ENCODE measurements at places on chromosomes 6 and 20.

DNA sequence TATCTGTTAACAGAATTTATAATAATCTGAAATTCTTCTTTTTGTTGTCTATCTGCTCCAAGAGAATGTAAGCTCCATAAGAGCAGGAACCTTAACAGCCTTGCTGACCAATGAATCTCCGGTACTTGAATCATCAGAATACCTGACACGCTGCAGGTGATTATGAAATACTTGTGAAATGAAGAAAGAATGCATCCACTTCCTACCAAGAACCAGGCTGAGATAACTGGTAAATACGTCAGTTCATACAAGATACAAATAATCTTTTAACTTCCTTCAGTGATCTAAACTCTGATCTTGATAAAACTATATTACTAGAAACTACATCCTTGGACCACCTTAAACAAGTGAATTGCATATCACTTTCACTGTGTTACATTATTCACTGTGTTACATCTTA lies 116.2 kb downstream of the MAP3K5 start:
- no peak for DNase-seq
- no peaks in the 10 kb centered on the region for H3K36me3 ChIP-seq
- H3K27ac ChIP-seq = no peak overlapping the region

GRCh38 chr6:21264288-21265033 lies 329.1 kb upstream of the SOX4 start:
- DNase-seq = no peak
- H3K4me1 ChIP-seq = no peaks in the 10 kb centered on the region
- H3K4me3 ChIP-seq = no peak overlapping the region

DNA sequence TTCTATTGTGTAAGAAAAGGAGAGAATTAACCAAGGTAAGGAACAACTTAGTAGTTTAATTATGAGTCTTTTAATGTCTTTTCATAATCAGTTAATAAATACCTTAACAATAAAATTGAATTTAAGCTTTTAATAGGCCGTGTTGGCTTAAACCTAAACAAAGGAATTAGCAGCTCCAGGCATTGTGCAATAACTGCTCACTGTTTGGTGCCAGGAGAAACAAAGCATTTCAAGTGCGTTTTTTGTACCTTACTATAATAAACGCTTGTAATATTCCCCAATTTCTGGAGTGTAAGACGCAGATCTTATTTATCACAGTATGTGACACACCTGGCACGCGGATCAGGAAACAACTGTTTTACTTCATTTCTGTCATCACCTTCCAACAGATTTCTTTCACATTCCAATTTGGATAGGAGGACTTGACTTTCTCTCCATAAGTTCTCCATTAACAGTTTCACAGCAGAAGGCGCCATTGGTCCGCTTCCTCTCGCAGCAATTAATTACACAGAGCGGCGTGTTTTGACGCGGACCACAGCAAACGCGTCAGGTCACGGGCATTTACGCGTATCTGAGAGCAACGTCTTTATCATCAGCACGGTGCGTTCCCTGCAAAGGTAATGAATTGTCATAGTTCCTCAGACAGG lies 335.8 kb upstream of the NT5E start:
- H3K4me3 ChIP-seq = no peak overlapping the region
- no peak for DNase-seq
- H3K36me3 ChIP-seq = no peaks in the 10 kb centered on the region
- no peak overlapping the region for H3K27ac ChIP-seq

GRCh38 chr6:36455486-36456027 lies 12.8 kb downstream of the KCTD20 start:
- no peak for DNase-seq
- no peak overlapping the region for H3K4me3 ChIP-seq
- no peaks in the 10 kb centered on the region for H3K4me1 ChIP-seq
- no peak overlapping the region for H3K27ac ChIP-seq

DNA sequence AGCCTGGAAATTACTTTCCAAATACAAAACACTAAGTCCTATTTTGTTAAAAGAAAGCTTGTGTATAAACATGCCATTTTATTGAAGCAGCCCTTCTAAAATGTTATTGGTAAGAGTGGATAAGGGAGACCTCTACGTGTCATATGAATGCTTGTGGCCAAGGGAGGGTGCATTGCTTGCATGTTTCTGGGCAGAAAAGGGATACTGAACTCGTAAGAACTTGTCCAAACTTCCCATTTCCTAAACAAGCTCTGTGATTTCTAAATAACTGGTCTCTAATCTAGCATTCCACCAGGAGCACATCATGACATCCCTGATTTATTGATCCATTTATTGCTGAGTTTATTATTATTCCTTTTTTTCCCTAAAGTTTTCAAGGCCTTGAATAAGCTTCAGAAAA lies 474.1 kb downstream of the CD109 start:
- H3K4me3 ChIP-seq = no peak overlapping the region
- H3K27me3 ChIP-seq = no peaks in the 10 kb centered on the region
- no peaks in the 10 kb centered on the region for H3K36me3 ChIP-seq

DNA sequence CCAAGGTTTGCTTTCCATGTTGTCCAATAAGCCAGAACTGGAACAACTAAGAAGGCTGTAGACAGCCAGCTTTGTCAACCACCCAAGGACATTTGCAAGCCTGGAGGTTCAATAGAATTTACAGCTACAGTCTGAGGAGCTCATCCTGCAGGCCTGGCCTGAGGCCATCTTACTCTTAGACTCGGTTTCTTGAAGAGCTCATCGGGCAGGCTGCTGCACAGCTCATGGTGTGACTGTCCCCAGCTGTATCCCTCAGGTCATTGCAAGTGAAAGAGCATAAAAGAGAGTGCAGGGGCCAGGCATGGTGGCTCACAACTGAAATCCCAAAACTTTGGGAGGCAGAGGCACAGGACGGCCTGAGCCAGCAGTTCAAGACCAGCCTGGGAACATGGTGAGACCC lies 96.9 kb upstream of the FOXQ1 start:
- no peaks in the 10 kb centered on the region for H3K4me1 ChIP-seq
- H3K27ac ChIP-seq = no peak overlapping the region
- DNase-seq = no peak
- H3K36me3 ChIP-seq = no peaks in the 10 kb centered on the region

- peak; percentile 30 for DNase-seq
- no peaks in the 10 kb centered on the region for H3K36me3 ChIP-seq
- H3K27ac ChIP-seq = no peak overlapping the region
Observed at GRCh38 chr6:169589699-169590257, 112.1 kb downstream of the WDR27 start.

GRCh38 chr6:118506071-118506638 lies 41.9 kb upstream of the PLN start:
- no peak for DNase-seq
- no peak overlapping the region for H3K4me3 ChIP-seq
- no peaks in the 10 kb centered on the region for H3K4me1 ChIP-seq

DNA sequence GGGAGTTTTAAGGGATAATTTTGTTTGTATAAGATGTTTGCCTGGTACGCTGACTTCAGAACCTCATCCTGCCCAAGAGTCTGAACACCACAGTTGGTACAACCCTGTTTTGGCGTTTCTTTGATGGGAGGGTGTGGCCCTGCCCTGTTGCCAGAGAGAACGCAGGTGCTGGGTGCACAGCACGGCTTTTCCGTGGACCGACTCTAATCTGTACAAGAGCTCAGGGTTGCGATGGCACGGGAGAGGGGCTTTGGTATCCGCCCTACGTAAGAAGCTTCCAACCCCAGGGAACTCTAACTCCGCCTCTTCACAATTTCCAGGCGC lies 1.3 kb downstream of the CYP24A1 start:
- no peak for DNase-seq
- no peak overlapping the region for H3K27ac ChIP-seq
- no peak overlapping the region for H3K4me3 ChIP-seq
- peaks cover 47% of the 10 kb centered on the region for H3K27me3 ChIP-seq

GRCh38 chr6:92559003-92559402 lies 860.4 kb downstream of the EPHA7 start:
- H3K27me3 ChIP-seq = no peaks in the 10 kb centered on the region
- DNase-seq = no peak
- H3K4me3 ChIP-seq = no peak overlapping the region
- H3K36me3 ChIP-seq = no peaks in the 10 kb centered on the region
- H3K27ac ChIP-seq = no peak overlapping the region

DNA sequence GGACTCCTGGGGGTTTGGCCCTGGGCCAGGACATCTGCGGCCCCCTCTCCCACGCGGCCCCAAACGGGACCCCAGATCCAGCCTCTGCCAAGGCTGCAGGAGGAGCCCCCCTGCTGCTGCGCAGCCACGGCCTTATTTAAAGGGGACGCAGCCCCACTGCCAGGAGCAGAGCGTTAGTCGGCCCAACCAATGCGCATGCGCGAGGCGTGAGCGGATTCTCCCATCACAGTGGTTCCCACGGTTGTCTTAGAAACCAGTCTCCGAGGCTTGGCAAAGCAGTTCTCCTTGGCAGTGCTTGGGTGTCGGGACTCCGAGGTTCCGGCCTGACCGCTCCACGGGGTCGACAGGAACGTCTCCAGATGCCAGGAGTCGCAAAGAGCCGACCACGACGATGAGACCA lies 288.3 kb upstream of the ZNF337 start:
- H3K4me1 ChIP-seq = no peaks in the 10 kb centered on the region
- H3K27ac ChIP-seq = no peak overlapping the region
- DNase-seq = peak; percentile 37
- no peaks in the 10 kb centered on the region for H3K27me3 ChIP-seq
- no peaks in the 10 kb centered on the region for H3K36me3 ChIP-seq

DNA sequence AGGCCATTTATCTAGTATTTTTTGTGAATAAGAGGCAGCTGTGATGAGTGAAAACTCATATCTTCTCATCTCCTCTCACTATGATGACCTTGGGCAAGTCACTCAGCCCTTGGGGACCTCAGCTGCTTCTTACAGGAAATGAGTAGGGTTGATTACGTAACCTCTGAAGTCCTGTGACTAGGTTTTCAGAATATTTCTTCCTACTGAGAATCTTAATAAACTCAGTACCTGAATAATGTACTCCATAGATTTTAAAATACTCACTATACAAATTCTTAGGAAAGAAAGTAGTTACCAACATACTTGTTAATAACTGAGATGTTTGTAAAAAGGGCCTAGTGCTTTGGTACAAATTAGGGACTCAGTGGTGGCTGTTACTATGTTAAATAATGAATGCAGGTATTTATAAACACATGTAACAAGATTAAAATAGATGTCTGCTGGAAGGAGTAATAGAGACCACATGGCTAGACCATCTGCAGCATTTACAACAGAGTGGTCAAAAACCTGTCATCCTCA lies 60.9 kb downstream of the RPRD1B start:
- H3K4me1 ChIP-seq = peaks cover 44% of the 10 kb centered on the region
- H3K27ac ChIP-seq = peak overlapping the region; percentile 74
- H3K36me3 ChIP-seq = no peaks in the 10 kb centered on the region
- no peaks in the 10 kb centered on the region for H3K27me3 ChIP-seq
- no peak overlapping the region for H3K4me3 ChIP-seq

DNA sequence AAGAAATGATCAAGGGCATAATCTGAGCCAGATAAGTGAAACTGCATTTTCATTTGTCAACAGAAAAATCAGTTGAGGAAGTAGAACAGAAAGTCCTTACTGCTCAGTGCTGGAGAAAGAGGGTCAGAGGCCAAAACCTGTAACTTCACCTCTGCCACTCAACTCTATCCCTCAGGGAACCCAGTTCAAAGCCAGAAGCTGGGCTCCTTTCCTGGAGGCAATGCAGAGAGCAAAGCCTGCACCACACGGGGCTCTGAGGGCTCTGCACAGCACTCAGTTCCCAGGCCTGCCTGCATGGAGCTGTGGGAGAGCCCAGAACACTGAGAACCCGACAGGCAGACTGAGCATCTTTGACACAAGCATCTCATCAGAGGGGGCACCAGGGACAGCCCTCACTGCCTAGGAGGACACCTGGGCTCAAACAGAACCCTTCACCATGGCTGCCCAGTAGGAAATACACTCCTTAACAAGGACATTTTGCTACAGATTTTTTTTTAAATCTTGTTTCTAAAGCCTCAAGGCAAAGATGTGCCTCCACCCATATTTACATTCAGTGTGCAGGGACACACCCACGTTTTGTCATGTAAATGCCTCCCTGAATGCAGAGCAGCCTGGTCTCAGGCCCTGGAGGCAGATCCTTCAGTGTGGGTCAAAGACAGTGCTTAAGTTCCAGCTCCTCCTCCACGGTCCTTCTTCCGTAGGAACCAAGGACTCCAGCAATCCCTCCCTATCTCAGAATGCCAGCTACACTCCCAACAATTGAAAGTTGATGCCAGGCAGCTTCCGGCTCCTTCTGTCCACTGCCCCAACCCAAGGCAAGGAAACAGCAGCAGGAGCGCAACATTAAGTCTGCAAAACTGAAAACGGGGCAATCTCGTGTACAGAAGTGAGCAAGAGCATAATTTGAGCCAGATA lies 6.6 kb downstream of the RNASET2 start:
- DNase-seq = no peak
- H3K36me3 ChIP-seq = no peaks in the 10 kb centered on the region
- no peaks in the 10 kb centered on the region for H3K27me3 ChIP-seq
- no peak overlapping the region for H3K4me3 ChIP-seq
- H3K27ac ChIP-seq = no peak overlapping the region

- DNase-seq = peak; percentile 43
- H3K4me3 ChIP-seq = no peak overlapping the region
- H3K36me3 ChIP-seq = peaks cover 1% of the 10 kb centered on the region
- peaks cover 10% of the 10 kb centered on the region for H3K4me1 ChIP-seq
- H3K27me3 ChIP-seq = no peaks in the 10 kb centered on the region
Observed at GRCh38 chr6:38346291-38347079, 293.2 kb downstream of the BTBD9 start.

DNA sequence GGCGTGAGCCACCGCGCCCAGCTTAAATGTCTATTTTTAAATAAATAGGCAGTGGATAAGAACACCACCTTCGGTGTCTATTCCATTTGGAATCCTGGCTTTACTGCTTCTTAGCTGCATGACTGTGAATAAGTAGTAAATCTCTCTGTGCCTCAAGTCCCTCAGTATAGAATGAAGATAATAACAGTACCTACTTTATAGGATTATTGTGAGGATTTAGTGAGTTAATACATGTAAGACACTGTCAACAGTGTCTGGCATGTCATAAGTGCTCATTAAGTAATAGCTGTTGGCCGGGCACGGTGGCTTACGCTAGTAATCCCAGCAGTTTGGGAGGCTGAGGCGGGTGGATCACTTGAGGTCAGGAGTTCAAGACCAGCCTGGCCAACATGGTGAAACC lies 10.1 kb downstream of the TPX2 start:
- H3K4me1 ChIP-seq = peaks cover 4% of the 10 kb centered on the region
- no peak for DNase-seq
- peaks cover 2% of the 10 kb centered on the region for H3K36me3 ChIP-seq
- no peak overlapping the region for H3K27ac ChIP-seq
